ENCODE measurements at places on chromosomes 7 and 10.
A peak's percentile ranks its signal among the peaks of the same experiment; 100 is the strongest.

DNA sequence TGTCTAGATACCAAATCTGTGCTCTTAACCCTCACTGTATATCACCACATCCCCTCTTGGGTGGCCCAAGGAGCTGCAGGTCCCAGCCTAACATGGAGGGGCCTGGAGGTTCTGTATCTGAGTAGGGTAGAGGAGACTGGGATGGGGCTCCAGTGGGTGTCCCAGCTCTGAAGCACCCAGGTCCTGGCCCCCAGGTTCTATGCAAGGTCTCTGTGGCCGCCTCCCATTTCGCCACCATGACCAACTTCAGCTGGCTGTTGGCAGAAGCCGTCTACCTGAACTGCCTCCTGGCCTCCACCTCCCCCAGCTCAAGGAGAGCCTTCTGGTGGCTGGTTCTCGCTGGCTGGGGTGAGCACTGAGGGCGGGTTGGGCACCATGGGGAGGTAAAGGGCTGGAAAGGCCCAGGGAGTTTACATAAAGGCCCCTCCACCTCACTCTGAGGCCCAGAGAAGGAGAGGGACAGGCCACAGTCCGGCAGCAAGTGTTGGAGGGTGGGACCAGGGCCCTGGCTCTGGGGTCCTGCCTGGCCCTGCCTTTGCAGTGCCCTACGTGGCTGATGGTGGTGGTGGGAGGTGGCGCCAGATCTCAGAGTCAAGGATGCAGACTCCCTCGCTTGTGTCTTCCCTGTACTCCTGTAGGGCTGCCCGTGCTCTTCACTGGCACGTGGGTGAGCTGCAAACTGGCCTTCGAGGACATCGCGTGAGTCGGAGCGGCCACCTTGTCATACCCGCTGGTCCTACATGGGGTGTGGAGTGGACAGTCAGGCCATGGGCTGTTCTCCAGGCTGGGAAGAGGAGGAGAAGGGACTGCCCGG is 10.2 kb downstream of the GHRHR start:
- DNase-seq = peak; percentile 1

DNA sequence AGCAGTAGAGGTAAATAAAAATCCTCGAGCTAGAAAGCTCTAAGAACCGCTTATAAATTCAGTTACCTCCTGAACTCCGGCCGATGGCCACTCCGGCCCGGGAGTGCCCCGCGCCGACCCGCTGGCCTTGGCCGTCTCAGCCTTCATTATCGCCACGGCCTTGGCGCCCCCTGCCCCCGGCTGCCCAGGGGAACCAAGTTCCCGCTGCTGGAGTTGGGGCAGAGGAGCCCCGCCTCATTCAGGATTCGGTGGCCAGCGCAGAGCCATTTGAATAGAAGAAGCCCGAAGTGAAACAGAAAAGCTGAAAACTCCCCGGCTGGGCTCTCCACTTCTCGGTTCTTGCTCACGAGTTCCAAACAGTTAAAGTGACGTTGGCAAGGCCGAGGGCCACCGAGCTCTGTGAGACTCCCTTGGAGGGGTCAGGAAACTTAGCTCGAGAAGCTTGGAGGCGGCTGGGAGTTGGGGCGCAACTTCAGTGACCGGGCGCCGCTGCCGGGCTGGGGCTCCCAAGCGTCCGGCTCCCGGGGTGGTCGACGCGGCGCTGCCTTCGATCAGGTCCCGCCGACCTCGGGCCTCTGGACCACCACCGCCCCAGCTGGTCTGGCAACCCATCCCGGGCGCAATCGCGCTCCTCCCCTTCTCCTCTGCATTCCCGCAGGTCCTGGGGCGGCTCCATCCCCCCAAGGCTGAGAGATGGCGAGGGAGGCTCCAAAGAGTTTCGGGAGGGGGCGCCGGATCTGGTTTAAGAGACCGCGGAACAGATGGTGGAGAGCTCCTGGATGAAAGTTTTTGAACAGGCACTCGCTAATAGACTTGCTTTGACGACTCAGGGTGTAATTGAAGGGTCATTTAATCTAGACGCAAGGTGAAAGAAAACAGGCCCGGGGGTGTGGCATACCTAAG is 5.8 kb upstream of the FEZF1 start:
- no peak for DNase-seq

- no peak for DNase-seq
These were observed 120.8 kb downstream of the NRCAM start for GRCh38 chr7:108335269-108335918.

DNA sequence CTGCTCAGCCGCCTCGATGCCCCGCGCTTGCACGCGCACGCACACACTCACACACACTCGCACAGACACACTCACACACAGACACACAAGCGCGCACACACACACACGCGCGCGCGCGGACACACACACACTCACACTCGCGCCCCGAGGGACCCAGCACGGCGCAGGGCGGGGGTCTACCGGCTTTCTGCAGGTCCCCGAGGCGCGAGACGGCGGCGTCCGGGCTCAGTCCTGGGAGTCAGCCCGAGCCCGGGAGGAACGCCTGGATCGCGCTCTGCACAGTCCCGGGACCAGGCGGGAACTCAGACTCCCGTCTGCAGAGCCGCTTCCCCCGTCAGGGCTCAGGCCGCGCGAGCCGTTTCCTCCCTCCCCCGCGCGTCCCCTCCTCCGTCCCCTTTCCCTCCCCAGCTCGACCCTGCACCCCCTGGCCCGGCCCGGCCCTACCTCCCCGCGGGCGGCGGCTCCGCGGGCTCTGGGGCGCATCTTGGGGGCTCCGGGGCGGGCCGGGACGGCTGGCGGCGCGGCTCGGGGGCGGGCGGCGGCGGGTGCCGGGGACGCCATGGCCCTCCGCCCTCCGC is 464 bp downstream of the DENND2A start:
- no peak for DNase-seq

DNA sequence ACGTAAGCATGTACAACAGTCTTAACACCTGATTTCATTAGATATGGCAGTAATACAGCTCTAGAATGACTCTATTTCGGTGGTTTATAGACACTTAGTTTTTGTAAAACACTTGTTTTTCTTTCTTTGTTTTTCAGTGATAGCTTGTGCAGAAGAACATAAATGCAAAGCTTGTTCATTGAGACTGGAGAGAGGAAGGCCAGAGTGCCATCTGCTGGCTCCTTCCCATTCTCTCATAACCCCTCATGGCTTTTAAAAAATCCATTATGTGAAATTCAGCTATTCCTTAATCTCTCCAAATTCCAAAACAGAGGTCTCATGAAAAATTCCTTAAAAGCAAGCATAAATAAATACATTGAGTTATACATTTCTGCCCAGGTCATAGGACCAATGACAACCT is 76.3 kb downstream of the CACNB2 start:
- no peak for DNase-seq

DNA sequence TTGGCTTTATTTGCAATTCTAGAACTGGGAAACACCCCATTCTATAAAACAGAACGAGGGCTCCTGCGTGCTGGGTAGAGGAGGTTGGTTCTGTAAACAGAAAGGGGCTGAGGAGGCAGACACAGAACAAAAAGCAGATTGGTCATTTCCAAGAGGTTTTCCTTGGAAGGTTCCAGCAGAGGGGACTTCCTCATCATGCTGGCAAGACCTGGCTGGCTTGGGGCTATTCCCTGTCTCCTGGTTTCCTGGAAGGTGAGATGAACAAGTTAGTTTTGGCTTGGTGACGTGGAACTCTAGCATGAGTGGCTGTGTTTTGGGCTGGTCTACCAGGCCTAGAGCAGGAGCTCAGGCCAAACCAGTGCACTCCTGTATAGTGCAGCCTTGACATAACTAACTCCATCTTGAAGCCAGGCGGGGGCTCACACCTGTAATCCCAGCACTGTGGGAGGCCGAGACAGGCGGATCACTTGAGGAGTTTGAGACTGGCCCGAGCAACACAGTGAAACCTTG is 26.1 kb upstream of the DNAJB6 start:
- no peak for DNase-seq

- DNase-seq = peak; percentile 66
These were observed 8.2 kb downstream of the TFR2 start for GRCh38 chr7:100632951-100633717.

- no peak for DNase-seq
These were observed 826 bp downstream of the PODXL start for GRCh38 chr7:131555552-131556052.

GRCh38 chr10:132921818-132922807 is 20.3 kb downstream of the CFAP46 start:
- no peak for DNase-seq
